ENCODE measurements at places on chromosomes 1 and 21. TPM values are rescaled to one million over a fixed set of nuclear protein-coding genes. Genes with fewer than 3 reads are reported as not detected.

DNA sequence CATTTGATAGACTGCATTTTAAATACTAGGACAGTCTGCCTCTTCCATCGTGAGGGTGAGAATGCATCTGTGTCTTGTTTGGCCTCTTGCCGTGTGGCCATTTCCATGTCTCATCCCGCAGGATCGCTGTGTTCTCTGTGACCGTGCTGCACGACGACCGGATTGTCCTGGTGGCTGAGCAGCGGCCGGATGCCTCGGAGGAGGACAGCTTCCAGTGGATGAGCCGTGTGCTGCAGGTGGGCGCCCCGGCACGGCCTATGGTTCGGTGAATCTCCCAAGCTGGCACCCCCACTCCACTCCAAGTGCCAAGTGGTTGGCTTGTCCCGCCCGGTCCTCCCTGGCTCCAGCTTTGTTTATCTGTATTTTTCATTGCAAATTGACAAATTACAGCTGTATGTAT lies 55.2 kb downstream of the S100B start:
- no peak for DNase-seq

DNA sequence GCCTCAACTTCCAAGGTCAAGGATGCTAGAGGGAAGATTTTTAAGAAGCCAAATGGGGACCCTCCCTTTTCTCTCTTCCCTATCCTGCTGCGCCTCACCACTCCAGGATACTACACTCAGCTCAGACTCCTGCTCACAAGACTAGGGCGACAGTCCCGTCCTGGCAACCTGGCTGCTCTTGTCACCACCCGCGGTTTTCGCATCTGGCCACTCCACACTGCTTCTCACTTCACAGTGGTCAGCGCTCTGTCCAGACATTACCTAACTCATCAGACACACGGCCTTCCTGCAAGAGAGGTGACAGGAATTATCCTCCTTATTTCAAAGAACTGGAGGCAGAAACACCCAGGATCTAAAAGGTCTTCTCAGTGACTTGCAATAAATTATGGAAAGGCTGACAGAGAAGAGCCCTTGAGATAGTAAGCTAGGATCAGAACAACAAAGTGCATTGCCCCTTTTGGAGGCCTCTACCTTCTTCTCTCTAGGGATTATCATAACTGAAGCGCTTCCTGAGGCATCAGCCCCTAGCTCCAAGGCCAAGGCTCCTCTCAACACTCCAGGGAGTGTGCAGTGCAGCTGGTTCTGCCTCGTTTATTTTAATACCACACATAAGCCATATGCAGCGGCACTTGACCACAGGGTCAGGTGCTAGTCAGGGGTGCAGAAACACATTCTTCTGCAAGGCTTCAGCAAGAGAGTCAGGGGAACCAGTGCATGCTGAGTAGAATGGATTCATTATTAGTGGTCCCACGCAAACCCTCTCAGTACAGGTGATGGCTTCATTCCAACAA lies 41.9 kb downstream of the ASTN1 start:
- peak; percentile 63 for DNase-seq

GRCh38 chr1:53266038-53266437 lies 27.7 kb upstream of the MAGOH start:
- peak; percentile 24 for DNase-seq

- DNase-seq, result no peak
These were observed 29.3 kb downstream of the NIBAN1 start for GRCh38 chr1:184945029-184945428.

DNA sequence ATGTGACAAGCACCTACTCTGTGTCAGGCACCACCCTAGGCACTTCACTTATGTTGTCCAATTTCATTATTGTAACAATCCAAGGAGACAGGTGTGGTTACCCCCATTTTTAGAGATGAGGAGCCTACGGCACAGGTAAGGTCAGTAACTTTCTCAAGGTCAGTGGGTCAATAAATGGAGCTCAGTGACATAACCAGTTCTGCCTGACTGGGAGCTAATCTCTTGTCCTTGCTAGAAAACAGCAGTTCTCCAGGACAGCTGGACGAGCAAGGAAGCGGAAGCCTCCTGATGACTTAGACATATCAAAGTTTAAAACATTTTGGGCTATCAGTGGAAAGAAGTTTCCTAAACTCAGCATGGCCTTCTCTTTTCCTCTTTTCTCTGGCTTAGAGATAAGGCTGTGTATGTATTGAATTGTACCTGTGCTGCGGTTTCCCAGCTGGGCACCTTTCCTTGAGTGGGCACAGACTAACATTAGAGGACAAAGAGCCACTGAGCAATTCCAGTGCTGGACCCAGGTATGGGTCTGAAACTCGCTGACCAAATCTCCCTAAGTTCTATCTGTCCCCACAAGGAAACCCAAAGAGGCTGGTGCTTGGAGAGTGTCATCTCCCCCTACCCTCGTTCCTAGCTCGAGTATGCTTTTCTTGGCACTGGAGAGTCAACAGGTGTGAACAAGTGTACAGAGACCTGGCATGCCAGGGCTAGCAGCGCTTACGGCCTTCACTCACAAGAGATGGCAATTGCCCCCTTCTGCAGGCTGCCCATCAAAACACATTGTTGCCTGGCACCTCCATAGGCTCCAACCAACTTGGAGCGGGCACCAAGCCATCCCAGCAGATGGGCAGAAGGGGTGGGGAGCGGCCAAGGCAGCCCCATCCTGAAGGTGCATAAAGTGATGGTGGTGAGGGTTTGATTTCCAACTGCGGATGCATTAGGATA lies 456.1 kb upstream of the PROX1 start:
- no peak for DNase-seq

GRCh38 chr1:85490270-85490985 lies 25.5 kb upstream of the DDAH1 start:
- DNase-seq, result no peak

DNA sequence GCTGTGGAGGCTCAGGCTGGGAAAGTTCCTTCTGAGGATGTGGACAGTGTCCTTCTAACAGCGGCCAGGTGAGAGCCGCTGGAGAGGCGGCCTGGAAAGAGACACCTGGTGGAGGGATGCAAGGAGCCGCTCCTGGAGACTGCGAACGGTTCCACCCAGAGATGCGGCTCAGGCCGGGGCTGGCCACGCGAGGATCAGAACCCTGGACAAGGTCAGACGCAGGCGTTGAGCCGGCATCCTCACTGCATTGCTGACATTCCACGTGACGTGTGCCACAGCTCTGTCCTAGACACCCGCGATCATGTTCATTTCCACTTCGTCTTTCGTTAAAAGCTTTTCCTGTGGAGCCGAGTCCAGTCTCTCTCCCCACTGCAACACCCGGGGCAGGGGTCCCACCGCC lies 28.8 kb downstream of the CFAP74 start:
- no peak for DNase-seq

GRCh38 chr1:91817211-91817905 lies 68.6 kb downstream of the TGFBR3 start:
- no peak for DNase-seq

- no peak for DNase-seq
These were observed 395.1 kb upstream of the VAMP3 start for GRCh38 chr1:7375781-7376660.

DNA sequence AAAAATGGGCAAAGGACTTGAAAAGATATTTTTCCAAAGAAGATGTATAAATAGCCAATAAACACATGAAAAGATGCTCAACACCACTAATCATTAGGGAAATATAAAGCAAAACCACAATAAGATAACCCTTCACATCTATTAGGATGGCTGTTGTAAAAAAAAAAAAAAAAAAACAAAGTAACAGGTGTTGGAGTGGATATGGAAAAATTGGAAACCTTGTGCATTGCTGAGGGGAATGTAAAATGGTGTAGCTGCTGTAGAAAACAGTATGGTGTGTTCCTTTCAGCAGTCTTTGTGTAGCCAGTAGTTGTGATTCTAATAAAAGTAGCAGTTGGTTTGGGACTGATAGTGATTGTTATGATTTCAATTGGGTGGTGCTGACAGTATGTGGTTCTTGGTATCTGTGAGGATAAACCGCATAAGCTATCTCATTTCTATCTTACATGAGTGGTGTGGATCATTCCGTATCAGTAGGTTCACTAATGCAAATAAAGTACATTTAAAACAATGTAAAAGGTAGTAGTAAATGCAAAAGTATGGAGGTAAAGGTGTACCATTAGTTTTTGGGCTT lies 19.9 kb downstream of the MAN1A2 start:
- no peak for DNase-seq

DNA sequence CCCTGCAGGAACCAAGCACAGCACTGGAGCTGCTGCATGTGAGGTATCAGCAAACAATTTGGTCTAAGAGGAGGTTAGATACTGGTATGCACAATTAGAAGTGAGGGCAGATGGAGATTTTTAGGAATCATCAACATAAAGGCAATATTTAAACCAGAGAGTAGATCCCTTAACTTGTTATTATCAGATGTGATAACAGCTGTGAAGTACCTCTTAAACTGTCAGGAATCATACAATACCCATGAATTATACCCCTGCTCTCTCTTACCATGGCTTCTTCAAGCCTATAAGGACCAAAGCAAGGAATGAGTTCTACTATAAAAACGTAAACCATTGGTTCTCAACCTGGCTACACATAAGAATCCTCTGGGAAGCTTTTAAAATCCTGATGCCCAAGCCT lies 3.9 kb downstream of the BCAR3 start:
- no peak for DNase-seq

DNA sequence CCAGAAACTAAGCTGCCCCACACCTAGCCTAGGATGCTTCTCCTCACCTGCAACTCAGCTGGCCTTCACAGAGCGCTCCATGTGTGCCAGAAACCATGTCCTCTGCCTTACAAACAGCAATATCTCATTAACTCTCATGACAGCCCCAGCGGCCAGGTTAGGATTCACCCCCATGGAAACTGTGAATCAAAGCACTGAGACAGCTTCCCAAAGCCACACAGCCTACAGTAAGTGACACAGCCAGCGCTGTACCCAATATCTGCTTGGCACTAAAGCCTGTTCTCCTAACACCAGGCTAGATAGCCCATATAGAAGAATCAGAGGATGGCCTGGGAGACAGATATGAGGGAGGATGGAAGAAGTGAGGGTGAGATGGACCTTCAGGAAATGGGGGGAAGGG lies 13.5 kb downstream of the KCNN3 start:
- no peak for DNase-seq

DNA sequence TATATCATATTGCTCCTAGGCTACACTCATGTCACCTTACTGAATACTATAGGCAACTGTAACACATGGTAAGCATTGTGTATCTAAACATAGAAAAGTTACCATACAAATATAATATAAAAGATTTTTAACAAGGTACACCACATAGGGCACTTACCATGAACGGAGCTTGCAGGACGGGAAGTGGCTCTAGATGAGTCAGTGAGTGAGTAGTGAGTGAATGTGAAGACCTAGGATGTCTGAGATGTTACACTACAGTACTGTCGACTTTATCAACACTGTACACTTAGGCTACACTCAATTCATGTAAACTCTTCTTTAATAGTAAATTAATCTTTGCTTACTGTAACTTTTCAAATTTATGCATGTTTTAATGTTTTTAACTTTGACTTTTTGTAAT lies 81.0 kb upstream of the PLD5 start:
- no peak for DNase-seq

GRCh38 chr1:29649189-29650040 lies 413.1 kb downstream of the PTPRU start:
- no peak for DNase-seq

DNA sequence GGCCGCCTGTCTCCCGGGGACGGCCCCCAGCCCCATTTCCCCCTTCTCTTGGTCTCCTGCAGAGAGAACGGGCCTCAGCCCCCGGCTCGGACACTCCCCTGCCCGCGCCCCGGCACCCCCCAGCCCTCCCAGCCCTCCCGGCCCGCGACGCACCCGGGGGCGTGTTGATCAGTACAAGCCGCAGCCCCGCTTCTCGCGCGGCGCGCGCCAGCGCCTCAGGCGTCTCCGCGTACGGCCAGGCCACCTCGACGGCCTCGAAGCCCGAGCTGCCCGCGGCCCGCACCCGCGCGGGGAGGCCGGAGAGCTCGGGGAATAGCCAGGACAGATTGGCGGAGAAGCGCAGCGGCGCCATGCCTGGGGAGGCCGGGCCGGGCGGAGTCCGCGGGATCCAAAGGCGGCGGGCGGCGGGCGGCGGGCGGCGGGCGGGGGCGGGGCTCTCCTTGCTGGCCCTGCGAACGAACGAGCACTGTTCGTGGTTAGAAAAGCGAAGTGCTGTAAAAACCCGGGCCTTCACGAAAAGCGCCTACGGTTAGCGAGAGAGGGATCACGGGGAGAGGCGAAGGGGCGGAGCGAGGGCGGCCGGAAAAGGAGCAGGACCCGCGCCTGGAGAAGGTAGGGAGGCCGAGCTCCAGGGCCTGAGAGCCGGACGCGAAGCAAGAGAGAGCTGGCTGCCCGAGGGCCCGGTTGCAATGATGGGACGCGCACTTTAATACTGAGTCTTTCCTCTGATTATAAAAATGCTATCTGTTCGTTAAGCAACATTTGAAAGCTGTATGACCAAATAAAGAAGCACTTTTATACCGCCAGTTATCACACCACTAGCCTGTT lies at the start of gene HYI:
Gene HYI (minus strand): TSS at position 490 of the 828 bp plus-strand sequence. CDS start 138 bp downstream, at position 352.
- DNase-seq, result peak; percentile 84

DNA sequence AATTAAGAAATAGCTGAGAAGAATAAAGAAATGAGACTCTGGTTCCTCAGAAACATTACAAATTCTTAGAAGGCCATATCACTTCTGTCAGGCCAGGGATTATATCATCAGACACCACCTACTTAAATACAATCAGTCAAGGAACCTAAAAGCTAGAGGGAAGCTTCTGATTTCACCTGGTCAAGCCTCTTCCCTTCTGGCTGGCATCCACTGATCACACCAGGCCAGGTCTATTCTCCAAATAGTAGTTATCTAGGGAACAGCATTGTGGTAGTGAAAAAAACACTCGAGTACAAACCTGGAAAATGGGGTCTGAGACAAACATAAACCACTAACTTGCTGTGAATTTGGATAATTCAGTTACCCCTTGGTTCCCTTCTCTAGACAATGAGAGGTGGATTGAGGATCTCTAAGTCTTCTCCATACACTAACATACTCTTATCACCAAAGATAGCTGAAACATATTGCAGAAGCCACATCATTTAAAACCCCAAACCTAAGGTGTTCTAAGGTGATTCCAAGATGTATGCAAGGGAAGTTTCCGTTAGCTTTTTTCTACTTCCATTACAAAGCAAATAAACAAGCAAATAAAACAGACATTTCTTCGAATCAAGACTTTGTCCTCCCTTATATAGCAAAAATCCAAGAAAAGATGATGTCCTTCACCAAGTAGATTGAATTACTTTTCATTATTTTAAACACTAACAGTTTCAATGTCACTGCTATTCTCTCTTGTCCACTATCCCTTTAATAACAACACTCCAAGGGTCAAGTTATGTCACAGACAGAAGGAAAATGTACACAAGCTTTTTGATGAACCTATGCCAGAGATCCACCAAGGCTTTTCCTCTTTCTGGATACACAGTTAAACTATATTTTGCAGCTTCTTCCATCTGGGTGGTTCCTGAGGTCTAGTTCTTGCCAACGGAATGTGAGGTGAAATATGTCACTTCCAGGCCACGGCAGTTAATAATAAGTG lies 212.9 kb downstream of the KCNH1 start:
- no peak for DNase-seq

The KIF21B gene
- 0.31 TPM for total RNA-seq

The MROH7 gene
- 1.2 TPM for total RNA-seq

The SYT14 gene
- total RNA-seq, result 6.8 TPM

The CALML6 gene
- total RNA-seq, result 0.27 TPM

The ASCL5 gene
- not detected for total RNA-seq

The AXDND1 gene
- total RNA-seq, result not detected

The SPRR2B gene
- total RNA-seq, result not detected

The C1orf141 gene
- not detected for total RNA-seq

The TFF2 gene
- not detected for total RNA-seq

The MPL gene
- not detected for total RNA-seq

Data from myocyte (in vitro differentiated cells).